ENCODE measurements at places on chromosomes 6 and 20.

DNA sequence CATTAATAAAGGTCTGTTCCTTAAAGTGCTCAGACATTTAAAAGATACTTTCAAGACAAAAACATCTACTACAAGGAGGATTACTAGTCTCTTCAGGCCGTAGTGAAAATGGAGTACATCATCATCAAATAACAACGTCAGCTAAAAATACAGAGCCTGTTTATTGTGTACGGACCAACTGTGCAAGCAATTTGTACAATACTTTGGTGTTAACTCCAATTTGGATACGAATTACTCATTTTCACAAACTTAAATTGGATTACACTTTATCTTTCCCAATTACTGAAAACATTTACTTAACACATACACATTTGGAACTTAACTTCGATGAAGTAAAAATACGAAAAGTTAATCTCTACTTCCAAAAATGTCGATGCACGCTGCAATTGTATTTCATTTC, 802 bp downstream of the CYP39A1 start:
- no peak for DNase-seq

GRCh38 chr20:41245086-41245707, 72.3 kb downstream of the ZHX3 start:
- no peak for DNase-seq

GRCh38 chr6:11688425-11688709, 90.2 kb downstream of the ADTRP start:
- no peak for DNase-seq

DNA sequence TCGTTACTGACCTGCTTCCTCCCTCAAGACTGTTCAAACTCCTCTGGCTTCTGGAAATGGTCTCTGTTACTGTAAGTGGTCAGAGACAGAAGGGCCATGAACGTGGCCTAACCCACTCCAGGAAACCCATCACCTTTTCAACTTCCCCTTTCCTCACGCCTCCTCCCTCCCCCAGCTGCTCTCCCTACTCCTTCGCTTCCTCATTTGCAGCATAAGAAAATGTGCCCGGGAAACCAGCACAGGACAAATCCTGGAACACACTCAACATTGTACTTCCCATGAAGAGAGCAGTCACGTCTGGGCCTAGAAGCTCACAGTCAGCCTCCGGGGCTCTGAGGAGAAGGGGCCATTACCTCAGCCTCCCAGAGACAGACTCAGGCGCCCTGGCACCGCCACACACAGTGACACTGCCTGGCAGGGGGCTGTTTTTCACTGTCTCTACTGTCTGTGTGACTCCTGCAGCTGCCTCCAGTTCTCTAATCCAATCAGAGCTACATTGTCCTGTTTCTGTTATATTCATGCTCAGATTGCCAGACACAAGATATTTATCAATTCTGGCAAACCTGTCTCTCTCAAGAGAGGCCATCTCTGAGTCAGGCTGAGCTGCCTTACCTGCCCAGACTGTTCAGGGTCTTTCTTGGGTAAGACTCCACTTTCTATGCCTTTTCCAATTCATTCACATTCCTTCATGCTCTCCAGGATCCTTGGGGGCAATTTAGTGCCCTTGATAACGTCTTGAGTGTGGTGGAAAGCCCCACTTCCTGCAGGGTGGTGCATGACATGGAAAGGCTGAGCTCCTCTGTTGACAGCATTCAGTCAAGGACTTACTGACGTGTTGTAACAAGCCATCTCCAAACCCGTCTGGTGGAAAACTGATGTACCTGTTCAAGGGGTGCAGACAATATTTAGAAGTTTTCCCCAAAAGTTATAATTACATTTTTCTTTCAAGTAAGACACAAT, 242.2 kb downstream of the HIVEP2 start:
- no peak for DNase-seq

DNA sequence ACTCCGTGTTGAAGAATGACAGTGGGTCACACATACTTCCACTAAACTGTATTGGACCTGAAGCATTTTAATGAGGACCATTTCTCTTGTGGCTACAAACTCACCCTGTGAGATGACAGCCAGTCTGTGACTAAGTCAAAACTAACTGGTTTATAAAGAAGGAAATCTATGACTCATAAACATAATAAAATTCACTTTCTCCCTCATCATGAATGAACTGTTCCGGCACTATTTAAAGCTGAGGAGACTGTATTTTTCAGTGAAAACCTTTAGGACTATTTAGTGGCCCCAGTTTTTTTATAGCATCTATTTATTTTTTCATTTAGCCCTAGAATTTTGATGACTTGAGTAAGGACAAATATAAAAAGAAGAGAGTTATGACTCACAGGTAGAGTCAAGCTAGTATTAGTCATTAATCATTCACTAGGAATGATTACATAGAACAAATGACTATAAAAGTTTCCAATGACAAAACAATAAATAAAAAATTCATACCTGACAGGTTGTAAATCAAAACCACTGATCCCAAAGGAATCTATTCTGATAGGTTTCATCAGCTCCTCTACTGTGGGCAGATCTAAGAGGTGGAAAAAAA, 34.2 kb downstream of the CEP162 start:
- DNase-seq = peak; percentile 85

- DNase-seq = peak; percentile 49
Observed at GRCh38 chr6:35219683-35220326, 6.0 kb downstream of the SCUBE3 start.

- DNase-seq = no peak
Observed at GRCh38 chr6:151010071-151010470, 144.6 kb downstream of the MTHFD1L start.

GRCh38 chr6:74609871-74610270, 596.0 kb downstream of the COL12A1 start:
- DNase-seq = peak; percentile 74

GRCh38 chr6:21771626-21772320, 178.2 kb downstream of the SOX4 start:
- DNase-seq = no peak

DNA sequence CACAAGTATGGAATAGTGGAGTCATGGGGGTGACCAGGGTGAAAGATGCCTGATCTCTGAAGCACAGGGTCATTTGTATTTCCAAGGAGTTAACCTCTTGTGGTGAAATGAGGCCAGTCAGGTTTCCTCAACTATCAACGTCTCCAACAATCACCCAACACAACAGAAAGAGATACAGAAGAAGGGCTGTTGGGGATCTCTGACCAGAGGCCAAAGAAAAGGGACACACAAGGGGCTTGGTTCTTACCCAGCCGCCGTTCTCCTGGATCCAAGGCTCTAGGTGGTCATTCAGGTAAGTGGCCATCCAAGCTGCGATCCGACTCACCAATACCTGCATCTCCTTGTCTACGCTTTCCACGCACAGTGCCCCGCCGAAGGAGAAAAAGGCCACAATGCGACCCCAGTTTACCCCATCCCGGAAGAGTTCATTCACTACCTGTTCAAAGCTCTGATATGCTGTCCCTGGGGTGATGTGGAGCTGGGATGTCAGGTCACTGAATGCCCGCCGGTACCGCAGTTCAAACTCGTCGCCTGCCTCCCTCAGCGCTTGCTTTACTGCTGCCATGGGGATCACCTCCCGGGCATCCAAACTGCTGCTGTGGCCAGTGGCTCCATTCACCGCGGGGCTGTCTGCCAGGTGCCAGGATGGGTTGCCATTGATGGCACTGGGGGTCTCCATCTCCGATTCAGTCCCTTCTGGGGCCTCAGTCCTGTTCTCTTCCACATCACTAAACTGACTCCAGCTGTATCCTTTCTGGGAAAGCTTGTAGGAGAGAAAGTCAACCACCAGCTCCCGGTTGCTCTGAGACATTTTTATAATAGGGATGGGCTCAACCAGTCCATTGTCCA, 1.0 kb downstream of the BCL2L1 start:
- DNase-seq = no peak

DNA sequence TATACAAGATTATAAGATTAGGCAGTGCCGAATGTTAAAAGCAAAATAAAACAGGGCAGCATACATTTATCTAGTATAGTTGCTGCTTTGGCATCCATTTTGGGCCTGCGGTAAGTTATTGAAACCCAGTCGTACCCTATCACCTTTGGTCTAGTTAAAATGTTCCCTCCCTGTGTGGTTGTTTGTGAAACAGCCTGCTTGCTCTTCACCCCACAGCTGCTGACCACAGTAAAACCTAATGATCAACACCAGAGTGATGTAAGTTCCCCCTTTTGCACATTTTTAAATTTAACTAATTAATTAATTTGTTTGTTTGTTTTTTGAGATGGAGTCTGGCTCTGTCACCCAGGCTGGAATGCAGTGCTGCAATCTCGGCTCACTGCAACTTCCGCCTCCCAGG, 50.3 kb upstream of the TXNDC5 start:
- no peak for DNase-seq

GRCh38 chr6:125886914-125887313, 69.7 kb upstream of the HINT3 start:
- no peak for DNase-seq

DNA sequence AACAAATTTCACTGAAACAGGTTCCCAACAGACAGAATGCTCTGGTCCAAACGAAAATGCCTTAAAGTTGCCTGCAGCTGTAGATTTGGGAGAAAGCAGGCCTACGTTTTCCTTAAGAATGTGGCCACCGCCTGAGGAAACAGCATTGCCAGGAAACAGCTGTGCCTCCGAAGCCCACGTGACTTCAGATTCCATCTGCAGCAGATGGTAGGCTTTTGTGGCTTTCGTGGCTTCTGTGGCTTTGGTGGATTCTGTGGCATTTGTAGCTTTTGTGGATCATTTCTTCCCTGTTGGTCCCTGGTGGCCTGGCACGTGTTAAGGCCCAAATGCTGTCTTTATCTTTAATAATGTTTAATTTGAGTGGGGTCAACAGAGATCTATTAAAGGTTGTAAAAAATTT, 222.9 kb downstream of the TTLL2 start:
- peak; percentile 1 for DNase-seq

- DNase-seq = no peak
Observed at GRCh38 chr20:4905613-4906012, 95.7 kb downstream of the SLC23A2 start.

DNA sequence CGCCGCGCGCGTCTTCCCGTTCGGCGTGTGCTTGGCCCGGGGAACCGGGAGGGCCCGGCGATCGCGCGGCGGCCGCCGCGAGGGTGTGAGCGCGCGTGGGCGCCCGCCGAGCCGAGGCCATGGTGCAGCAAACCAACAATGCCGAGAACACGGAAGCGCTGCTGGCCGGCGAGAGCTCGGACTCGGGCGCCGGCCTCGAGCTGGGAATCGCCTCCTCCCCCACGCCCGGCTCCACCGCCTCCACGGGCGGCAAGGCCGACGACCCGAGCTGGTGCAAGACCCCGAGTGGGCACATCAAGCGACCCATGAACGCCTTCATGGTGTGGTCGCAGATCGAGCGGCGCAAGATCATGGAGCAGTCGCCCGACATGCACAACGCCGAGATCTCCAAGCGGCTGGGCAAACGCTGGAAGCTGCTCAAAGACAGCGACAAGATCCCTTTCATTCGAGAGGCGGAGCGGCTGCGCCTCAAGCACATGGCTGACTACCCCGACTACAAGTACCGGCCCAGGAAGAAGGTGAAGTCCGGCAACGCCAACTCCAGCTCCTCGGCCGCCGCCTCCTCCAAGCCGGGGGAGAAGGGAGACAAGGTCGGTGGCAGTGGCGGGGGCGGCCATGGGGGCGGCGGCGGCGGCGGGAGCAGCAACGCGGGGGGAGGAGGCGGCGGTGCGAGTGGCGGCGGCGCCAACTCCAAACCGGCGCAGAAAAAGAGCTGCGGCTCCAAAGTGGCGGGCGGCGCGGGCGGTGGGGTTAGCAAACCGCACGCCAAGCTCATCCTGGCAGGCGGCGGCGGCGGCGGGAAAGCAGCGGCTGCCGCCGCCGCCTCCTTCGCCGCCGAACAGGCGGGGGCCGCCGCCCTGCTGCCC, 1.1 kb downstream of the SOX4 start:
- DNase-seq = peak; percentile 68
